ENCODE measurements at places on chromosomes 12 and 14.
A peak's percentile ranks its signal among the peaks of the same experiment; 100 is the strongest.

GRCh38 chr14:75831952-75832351 lies 149.8 kb downstream of the TGFB3 start:
- DNase-seq = peak; percentile 12

- DNase-seq = no peak
These were observed 5.2 kb downstream of the NEDD1 start for GRCh38 chr12:96912261-96912660.

GRCh38 chr14:103378038-103378854 lies 7.0 kb upstream of the MARK3 start:
- no peak for DNase-seq

DNA sequence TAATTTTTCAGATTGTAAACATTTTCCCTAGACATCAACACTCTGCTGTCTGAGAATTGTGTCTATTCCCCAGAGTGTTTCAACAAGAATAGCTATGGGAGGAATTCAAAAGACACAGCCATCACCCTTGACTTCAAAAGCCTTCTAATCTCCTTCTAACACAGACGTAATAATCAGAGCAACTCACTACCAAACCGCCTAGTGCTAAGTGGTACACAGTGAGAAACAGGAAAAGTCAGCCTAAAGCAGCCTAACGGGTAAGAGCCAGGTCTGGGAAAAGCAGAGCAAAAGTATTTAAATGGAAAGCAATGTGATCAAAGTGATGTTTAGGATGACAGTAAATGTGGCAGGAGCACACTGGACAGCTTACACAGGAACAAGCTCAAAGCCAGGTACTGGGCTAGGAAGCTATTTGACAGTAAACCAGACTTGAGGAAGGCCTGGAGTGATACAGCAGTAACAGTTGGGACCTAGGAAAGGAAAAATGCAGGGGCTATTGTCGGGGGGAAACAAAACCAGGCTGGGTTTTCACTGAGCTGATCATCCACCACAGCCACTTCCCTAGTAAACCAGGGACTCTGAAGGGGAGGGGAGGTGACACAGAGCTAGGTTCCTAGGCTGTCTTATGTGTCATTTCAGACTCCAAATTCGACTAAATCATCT lies 29.4 kb downstream of the CORO1C start:
- DNase-seq = no peak

- no peak for DNase-seq
These were observed 371.8 kb downstream of the ZFP36L1 start for GRCh38 chr14:68421116-68421515.

DNA sequence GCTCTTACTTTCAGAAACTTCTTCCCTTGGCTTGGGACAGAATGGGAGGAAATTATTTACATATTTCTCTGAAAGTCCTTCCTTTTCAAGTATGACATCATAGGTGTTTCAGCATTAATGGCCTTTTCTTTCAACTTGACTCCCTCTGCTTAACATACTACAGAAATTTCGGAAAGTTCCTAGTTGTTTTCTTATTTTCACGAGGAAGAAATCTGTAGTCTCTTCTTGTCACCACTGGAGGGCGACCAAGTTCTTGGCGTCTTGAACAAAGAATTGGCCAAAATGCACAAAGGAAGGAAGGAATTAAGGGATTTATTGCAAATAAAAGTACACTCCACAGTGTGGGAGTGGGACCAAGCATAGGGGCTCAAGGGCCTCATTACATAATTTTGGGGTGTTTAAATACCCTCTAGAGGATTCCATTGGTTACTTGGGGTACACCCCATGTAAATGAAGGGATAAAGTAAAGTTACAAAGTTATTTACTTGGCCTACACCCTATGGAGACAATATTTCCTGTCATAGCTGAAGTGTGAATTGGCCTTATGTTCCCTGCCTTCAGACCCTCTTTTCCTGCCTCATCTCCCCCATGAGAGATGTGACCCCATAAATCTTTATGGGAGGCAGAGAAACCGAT lies 70.4 kb downstream of the RPL10L start:
- DNase-seq = peak; percentile 50

DNA sequence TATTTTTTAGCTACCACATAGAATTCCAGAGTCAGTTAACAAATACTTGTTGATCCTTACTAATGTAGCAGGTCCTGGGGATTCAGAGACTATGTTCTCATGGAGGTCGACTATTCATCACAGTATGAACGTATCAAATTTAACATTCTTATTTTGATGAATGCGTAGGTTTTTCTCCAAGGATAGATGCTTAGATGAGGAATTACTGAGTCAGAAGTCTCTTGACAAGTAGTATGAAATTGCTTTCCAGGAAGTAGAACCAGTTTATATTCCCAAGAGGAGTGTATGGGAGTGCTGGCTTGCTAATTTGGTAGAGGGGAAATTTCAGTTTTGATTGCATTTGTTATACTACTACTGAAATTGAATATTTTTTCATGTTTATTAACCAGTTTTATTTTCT lies 42.8 kb upstream of the CRADD start:
- no peak for DNase-seq

- no peak for DNase-seq
These were observed 7.6 kb upstream of the UNC119B start for GRCh38 chr12:120702637-120703036.

DNA sequence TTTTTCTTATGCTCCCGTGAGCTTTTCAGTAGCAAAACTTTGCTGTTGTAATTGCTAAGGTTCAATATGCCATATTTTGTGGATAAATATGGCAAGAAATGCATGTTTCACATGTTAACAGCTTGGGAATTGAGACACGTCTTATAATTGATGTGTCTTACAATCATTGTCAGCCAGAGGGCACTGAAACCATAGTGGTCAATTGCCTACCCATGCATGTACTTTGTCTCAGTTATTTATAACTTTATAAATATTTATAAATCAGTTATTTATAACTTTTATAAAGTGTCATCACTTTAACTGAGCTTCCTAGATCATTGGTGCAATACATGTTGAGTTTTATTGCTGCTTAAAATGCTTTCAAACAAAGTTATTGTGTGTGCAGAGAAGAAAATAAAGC lies 82.0 kb downstream of the CATSPERB start:
- DNase-seq = peak; percentile 41

DNA sequence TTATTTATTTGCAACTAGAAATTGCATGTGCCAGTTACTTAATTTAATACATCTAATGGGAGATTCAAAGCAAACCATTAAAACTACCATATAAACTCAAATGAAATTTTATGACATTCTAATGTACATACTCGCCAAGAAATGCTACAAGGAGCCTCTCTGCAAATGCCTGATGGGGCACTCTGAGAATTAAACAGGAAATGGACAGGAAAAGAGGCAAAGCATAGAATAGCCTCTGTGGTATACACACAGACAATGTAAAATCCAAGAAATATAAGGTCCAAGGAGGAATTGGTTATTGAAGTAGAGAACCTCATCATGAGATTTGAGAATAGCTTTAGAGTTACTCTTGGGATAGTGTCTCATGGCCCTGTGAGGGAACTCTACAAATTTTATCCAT lies 41.2 kb downstream of the RAB21 start:
- no peak for DNase-seq

DNA sequence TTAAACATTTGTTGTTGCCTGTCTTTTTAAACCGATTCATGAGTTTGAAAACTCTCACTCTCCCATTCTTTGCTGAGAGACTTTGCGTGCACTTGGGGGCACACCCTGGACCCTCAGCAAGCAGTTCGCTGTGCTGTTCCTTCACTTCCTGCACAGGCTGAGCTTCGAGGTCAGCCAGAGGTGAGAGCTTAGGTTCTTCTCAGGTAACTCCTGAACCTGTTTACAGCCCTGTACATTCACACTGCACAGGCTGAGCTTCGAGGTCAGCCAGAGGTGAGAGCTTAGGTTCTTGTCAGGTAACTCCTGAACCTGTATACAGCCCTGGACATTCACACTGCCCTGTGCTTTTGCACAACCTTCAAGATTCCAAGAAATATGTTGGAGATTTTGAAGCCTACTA lies 9.8 kb upstream of the CLECL1 start:
- peak; percentile 13 for DNase-seq

- peak; percentile 76 for DNase-seq
These were observed 52.9 kb downstream of the ANO6 start for GRCh38 chr12:45268672-45269411.

DNA sequence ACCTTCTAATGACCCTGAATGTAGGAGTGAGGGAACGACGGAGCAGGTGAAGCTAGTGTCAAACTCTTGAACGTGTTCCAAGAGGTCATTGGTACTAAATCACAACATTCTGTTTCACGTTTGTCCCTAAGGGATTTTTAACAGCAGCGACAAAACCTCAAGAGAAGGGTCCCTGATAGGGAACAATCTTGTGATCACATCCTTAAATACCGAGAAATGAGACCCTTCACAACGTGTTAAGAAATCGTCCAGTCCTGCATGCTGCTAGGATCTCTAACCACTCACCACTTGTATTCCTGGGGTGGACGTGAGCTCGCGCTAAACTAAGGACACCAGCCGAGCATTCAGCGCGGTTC lies 134.1 kb upstream of the KRAS start:
- DNase-seq = no peak

GRCh38 chr12:126676434-126676833 lies 1590.5 kb upstream of the TMEM132C start:
- DNase-seq = no peak

GRCh38 chr12:2596441-2596840 lies 198.3 kb upstream of the FKBP4 start:
- no peak for DNase-seq

GRCh38 chr12:93766796-93767523 lies 89.8 kb downstream of the CRADD start:
- DNase-seq = peak; percentile 40

- no peak for DNase-seq
These were observed 10.2 kb upstream of the LLPH start for GRCh38 chr12:66140731-66141130.

DNA sequence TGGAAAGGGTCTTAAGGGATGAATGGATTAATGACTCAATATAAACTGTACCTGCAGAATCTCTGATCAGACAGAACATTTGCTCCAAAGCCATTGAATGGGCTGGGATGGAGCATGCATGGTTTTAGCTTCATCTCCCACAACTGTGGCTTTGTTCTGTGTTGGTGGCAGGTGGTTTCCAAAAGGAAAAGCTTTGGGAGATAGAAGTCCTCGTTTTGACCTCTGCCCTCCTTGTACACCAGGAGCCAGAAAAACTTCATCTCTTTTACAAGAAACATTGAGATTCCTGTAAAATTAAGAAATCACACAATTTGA lies 39.5 kb downstream of the GPR65 start:
- DNase-seq = no peak

Data from Calu3 (cell line).